ENCODE measurements at places on chromosomes 1 and 21.

DNA sequence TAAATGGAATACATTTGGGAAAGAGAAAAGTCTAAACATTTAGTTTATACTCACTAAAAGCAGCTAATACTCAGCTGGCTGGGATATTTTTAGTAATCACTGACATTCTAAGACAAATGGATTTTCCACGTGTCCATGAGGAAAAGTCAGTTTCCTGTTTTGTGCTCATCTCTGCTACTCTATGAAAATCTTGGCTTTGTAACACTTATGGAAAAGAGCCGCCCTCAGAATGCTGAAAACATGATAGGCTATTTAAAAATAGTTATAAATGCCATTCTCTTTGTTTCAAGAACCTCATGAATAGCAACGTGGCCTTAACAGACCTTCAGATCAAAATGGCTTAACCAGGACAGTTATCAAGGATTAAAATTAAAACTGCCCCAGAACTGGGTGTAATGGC is 29.9 kb downstream of the MRAP start:
- DNase-seq: no peak

- DNase-seq: no peak
Observed at GRCh38 chr1:25837262-25837875, 17.6 kb downstream of the MTFR1L start.

DNA sequence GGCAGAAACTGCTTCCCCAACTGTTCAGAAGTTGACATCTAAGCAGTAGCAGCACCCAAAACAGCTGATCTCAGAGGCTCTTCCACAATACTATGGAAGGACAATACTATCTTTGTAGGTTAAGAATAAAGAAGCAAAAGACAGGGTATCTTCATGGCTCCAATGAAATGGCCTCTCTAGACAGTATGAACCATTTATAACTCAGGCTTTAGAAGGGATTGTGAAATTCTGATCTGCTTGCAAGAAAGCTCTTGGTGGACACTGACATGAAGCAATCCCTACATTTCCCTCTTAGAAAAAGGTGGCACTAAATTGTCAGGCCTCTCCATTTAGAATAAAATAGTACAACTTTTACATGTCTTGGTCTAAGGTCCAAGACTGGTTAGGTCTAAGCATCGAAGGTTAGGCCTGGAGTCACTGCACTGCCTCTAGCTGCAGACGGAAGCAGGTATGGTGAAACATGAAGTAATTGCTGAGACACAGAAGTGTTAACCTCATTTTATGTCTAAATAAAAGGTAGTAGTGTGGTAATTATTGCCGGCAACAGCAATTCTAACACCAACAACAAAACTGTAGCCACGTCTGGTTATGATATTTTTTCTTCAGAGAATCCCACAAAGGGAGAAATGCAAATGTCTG is 50.6 kb upstream of the HP1BP3 start:
- DNase-seq: no peak

DNA sequence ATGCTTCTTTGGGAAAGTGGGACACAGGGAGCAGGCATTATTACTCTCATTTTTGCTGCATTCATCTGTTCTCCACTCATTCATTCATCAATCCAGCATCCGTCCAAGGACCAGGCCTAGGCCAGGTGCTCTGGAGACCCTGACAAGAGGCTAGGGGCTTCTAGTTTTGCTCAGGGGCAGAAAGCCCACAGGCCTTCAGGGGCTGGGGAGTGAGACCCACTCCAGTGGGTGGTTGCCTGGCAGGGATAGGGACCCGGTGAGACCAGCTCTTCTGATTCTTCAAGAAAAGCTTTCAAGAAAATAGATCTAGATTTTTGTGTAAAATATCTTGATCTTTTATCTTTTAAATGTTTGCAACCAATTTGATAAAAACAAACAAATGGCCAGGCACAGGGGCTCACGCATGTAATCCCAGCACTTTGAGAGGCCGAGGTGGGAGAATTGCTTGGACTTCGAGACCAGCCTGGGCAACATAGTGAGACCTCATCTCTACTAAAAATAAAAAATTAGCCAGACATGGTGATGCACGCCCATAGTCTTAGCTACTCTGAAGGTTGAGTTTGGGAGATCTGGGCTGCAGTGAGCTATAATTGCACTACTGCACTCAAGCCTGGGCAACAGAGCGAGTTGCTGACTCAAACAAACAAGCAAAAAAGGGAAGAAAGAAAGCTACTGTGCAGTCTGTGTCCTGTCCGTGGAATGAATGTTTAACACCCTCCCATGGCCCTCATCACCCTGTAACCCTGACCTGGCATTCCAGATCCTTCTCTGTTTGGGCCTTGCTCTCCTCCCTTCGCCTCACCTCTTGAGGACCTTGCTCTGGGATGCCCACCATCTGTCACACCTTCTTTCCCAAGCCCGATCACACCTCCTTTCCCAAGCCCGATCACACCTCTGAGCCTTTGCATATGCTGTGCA is 17.3 kb upstream of the LRP8 start:
- peak; percentile 23 for DNase-seq

DNA sequence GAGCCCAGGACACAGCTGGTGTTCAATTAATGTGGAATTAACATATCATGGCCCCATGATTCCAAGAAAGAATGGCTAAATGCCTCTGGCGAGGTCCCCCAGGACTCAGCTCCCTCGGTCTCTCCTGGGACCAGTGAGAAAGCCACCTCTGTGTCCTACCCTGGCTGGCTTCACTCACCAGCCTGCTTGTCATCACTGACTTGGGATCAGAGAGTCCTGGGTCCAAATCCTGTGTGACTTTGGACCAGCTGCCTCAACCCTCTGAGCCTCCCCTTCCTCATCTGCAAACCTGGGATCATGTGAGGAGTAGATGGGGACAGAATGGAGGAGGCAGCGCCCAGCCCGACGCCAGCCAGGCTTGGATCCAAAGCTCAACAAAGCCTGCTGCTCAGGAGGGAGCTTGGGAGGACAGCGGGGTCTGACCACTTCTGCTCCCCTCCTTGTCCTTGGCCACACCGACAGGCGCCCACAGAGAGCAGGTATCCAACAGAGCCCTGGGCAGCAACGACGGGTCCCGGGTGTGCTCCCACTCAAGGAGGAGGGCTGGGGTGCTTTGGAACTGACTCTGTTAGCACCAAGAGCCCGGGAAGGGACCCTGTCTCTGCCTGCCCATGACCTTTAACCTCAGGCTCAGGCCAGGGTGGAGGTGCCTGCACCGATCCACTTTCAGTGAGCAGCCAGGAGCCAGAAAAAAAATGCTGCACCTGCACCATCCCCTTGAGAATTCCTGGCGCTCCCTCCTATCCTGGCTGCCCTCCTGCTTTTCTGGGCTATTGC is 3.2 kb downstream of the SH2D5 start:
- DNase-seq: peak; percentile 49

- peak; percentile 63 for DNase-seq
Observed at GRCh38 chr1:235093013-235093695, 35.5 kb downstream of the TOMM20 start.

DNA sequence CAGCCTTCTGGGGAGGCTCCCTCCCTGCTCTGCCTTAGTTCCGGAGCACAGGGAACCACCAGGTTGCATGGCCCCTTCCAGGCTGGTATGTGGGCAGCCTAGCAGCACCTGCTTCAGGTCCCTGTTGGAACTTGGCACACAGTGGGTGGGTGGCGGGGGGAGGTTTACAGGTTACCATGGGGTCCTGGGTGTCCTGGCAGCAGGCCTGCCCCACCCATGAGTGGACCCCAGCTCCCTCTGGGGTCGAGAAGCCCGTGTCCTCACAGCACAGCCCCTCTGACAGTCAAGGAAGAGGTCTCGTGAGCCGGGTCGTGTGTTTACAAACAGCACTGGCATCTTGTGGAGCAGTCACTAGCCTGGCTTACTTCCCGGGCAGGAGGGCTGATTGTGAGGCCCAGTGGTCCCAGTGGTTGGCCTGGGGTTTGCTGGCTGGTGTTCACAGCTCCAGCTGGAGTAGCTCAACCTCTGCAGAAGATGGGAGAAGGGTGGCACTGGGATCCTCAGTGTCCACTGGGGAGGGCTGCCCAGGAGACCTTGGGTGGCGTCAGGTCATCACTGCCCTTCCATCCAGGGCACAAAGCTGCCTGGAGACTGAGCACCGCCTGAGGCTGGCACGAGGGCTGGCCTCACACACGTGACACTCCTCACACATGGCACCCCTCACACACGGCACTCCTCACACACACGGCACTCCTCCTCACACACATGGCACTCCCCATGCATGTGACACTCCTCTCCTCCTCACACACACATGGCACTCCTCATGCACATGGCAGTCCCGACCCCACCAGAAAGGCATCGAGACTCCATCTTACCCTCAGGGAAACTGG is 100.9 kb downstream of the RIPK4 start:
- peak; percentile 60 for DNase-seq

- DNase-seq: no peak
Observed at GRCh38 chr1:214581785-214582184, 21.2 kb upstream of the CENPF start.

GRCh38 chr1:152497273-152497672 is 13.3 kb upstream of the LCE5A start:
- DNase-seq: no peak

DNA sequence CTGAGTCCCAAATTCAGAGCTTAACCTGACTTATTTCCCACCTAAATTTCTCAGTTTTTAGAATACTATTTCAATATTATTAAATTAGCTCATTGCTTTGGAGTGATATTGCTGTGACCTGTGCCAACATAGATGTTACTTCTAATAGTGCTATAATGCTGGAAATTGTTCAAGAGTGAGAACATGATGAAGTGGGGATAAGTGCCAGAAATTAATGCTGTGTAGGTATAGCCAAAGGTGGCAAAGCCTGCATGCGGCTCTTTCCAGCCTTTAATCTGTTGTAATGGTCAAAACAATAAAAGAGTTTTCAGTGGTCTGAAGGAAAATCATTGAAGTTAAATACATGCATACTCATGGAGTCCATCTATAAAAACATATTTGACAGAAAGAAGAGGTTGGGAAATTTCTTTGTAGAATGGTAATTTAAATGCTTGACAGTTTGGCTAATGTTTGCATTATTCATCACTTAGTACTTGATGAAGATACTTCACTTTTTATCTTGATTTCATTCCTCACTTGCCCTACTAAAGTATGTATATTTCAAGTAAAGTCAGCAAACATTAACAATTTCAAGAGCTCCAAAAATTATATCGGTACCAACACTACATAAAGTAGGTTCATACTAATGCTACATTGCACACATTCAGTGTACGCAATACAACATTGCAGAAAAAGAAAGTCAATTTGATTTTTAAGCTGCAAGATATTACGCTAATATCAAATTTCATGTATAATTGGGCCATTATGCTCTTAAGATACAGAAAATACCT is 82.1 kb downstream of the OLFM3 start:
- DNase-seq: no peak

GRCh38 chr1:55311057-55311641 is 96.0 kb upstream of the USP24 start:
- DNase-seq: no peak

DNA sequence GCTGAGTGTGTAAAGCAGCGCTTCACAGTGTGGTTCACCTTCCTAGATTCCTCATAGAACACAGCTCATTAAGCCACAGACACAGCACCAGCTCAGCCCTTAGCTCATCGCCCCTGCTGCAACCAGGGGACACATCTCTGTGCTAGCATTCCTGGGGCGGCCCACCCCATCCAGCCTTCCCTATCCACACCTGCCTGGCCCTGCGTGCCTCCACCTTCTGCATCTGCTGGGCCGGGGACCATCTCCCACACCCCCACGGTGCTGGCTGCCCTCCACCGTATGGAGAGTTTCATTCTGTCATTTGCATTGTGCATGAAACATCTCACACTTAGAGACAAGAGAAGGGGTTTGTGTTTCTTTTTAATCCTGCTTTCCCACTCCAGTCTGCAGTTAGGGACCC is 35.8 kb upstream of the PRSS38 start:
- peak; percentile 25 for DNase-seq

- no peak for DNase-seq
Observed at GRCh38 chr1:97063532-97063931, 341.9 kb downstream of the PTBP2 start.

GRCh38 chr1:48217856-48218255 is 4.7 kb upstream of the SLC5A9 start:
- no peak for DNase-seq

GRCh38 chr1:8095584-8095983 is 69.5 kb upstream of the ERRFI1 start:
- DNase-seq: no peak

GRCh38 chr1:219527994-219528393 is 84.9 kb downstream of the ZC3H11B start:
- no peak for DNase-seq

DNA sequence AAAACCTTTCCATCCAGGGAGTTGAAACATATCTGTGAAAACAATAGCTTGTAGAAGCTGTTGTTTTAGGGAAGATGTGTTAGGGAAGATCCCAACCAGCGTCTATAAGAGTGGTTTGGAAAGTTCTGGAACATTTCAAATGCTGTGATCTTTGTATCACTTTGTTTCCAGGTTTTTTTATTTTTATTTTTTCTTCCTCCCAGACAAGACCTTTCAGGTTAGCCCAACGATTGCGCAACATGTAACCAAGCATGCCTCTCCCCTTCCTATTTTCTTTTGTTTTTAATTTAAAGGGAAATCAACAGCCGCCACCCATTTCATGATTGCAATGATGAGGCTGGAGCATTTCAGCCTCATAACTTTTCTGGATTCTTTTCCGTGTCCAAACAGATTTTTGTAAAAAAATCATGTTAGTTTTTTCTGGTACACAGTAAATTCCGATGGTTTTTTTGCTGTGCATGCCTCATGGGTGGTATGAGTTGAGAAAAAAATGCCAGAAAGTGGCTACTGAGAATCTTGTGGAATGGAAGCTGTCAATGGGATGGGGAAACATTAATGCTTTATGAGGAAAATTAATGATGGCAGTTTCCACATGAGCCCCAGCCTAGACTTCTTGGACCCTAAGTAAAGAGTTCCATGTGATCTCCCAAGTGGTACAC is 109.3 kb downstream of the RUNX1 start:
- DNase-seq: no peak

DNA sequence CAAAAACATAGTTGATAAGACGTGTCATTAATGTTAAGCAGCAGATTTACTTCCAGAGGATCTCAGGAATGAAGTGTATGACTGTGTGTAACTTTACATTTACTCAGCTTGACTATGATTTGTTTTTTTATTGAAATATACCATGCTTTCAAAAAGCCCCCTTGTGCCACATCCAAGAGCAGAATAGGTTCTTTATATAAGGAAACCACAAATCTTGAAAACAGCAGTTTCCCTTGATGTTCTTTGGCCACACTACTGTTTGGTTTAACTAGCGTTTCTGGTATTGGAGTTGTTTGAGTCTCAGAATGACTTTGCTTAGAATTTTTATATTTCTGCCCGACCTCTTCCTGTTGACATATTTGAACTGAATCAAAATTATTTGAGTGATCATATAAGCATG is 25.0 kb downstream of the LRRC8C start:
- no peak for DNase-seq

GRCh38 chr21:42145569-42146272 is 73.2 kb upstream of the ABCG1 start:
- DNase-seq: peak; percentile 67

GRCh38 chr21:45322960-45323461 is 35.3 kb upstream of the POFUT2 start:
- peak; percentile 66 for DNase-seq

DNA sequence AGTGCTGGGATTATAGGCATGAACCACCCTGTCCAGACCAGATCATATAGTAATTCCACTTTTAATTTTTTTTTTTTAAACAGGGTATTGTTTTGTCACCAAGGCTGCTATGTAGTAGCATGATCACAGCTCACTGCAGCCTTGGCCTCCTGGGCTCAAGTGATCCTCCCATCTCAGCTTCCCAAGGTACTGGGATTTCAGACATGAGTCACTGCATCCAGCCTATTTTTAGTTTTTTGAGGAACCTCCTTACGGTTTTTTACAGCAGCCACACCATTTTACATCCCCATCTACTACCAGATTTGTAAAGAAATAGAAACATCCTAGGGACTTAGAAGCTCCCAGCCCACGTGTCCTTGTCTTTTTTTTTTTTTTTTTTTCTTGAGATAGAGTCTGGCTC is 24.0 kb downstream of the L1TD1 start:
- DNase-seq: no peak

Data from upper lobe of right lung (tissue), 1 donor.